ENCODE measurements at places on chromosomes 13 and 19.

GRCh38 chr19:54186351-54186750 lies 3.0 kb downstream of the MBOAT7 start:
- DNase-seq = no peak
- no peaks in the 10 kb centered on the region for H3K36me3 ChIP-seq
- H3K27me3 ChIP-seq = no peaks in the 10 kb centered on the region
- H3K27ac ChIP-seq = no peak overlapping the region
- no peak overlapping the region for H3K4me3 ChIP-seq

DNA sequence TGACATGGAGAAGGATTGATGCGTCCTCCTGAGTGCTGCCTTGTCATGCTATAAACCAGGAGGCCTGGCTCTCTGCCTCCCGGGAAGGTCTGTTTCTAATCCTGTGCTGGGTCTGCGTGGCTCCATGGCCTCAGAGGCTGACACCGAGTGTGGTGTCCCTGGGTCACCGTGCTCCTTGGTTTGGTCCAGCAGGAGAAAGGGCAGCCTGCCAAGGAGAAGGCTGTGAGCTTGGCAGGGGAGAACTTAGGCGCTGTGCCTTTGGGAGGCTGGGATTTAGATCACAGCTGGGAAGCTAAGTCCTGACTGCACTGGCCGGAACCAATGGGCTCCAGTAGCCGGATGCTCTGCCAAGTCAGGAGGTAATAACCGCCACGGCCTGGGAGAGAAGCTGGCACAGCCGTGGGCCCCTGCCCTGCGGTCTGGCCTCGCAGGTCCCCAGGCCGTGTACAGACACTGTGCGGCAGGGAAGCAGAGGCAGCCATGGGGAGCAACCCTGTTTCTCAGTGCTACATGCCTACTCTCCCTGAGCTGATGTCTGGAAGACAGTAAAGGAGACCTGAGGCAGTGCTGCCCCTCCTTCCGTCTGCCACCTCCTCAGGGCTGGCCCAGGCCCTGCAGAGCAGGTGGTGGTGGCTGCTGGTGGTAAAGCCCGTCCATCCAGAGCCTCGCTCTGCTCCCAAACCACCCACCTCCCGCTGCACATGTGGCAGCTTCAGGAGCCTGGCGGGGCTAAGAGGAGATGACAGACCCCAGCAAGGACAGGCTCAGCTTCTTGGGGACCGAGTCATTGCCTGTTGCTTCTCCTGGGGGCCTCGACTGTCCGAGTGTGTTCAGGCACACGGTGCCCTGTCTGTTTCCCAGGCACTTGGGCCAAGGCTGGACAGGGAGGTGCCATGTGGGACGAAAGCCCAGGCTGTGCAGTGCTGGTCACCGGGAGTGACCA lies 44.9 kb downstream of the C13orf46 start:
- peak overlapping the region; percentile 33 for H3K27ac ChIP-seq
- DNase-seq = peak; percentile 92
- H3K27me3 ChIP-seq = no peaks in the 10 kb centered on the region
- no peaks in the 10 kb centered on the region for H3K36me3 ChIP-seq
- no peak overlapping the region for H3K4me3 ChIP-seq

DNA sequence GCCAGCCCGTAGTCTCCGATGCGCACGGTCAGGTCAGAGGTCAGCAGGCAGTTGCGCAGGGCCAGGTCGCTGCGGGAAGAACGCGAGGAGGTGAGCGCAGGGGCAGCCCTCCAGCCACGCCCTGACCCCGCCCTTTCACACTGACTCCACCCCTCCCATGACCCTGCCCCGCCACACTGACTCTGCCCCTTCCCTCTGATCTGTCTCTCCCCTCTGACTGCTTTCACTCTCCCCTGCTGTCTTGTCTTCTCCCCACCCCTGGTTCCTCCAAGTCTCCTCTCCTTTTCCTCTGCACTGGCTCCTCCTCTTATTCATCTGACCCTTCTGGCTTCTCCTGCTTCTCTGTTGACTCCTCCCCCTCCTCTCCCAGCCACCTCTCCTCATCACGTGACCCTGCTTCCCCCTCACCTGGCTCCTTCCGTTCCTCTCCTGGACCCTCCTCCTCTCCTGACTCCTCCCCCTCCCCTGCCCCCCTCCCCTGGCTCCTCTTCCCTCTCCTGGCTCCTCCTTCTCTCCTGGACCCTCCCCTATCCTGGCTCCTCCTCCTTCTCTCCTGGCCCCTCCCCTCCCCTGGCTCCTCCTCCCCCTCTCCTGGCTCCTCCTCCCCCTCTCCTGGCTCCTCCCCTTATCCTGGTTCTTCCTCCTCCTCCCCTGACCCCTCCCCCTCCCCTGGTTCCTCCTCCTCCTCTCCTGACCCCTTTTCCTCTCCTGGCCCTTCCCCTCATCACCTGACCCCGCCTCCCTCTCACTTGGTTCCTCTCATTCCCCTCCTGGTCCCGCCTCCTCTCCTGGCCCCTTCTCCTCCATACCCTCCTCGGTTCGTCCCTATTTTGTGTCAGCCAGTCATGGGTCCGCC lies 9.9 kb downstream of the LMTK3 start:
- H3K36me3 ChIP-seq = no peaks in the 10 kb centered on the region
- H3K4me3 ChIP-seq = peak overlapping the region; percentile 21
- H3K27me3 ChIP-seq = no peaks in the 10 kb centered on the region
- H3K4me1 ChIP-seq = no peaks in the 10 kb centered on the region
- DNase-seq = peak; percentile 99

DNA sequence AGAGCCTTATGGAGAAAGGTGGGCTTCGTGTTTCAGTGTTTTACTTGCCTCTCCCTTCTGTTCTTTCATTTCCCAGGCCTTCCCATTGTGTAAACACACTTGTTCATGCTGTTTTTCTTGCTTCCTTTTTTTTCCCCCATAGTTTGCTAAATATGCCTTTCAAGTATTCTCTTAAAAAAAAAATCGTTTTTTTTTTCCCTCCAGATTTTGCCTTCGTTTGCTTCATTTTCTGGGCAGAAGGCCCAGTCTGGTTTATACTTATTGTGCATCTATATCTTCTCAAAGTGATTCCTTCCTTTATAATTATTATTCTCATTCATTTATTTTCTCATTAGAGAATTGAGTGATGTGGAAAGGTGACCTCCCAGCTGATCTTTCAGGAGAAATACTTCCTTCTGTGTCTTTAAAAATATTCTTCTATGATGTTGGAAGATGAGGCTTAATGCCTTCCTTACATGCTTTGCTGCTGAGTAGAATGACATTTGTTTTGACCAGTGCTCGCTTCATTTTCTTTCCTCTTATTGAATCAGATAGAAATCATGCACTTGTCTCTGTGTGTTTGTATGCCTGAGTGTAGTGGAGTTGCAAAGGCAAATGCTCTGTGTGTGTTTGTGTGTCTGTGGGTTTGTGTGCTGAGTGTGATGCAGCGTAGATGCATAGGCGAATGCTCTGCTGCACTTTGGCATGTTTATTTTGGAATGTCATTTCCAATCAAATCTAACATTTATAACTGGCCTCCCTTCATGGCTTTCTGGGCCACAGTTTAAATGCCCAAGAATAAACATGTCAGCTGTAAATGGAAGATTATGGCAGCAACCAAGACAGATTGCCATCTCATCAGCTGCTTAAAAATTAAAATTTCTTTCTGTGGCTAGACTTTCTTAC lies 591.4 kb downstream of the FGF9 start:
- no peaks in the 10 kb centered on the region for H3K27me3 ChIP-seq
- H3K27ac ChIP-seq = no peak overlapping the region
- H3K4me3 ChIP-seq = no peak overlapping the region
- DNase-seq = no peak
- H3K4me1 ChIP-seq = no peaks in the 10 kb centered on the region
- H3K36me3 ChIP-seq = no peaks in the 10 kb centered on the region

- no peak for DNase-seq
- no peaks in the 10 kb centered on the region for H3K27me3 ChIP-seq
- no peaks in the 10 kb centered on the region for H3K4me1 ChIP-seq
- H3K4me3 ChIP-seq = no peak overlapping the region
- no peak overlapping the region for H3K27ac ChIP-seq
- H3K36me3 ChIP-seq = no peaks in the 10 kb centered on the region
Measured at GRCh38 chr13:46210362-46211083, 1.2 kb upstream of the LRRC63 start.

DNA sequence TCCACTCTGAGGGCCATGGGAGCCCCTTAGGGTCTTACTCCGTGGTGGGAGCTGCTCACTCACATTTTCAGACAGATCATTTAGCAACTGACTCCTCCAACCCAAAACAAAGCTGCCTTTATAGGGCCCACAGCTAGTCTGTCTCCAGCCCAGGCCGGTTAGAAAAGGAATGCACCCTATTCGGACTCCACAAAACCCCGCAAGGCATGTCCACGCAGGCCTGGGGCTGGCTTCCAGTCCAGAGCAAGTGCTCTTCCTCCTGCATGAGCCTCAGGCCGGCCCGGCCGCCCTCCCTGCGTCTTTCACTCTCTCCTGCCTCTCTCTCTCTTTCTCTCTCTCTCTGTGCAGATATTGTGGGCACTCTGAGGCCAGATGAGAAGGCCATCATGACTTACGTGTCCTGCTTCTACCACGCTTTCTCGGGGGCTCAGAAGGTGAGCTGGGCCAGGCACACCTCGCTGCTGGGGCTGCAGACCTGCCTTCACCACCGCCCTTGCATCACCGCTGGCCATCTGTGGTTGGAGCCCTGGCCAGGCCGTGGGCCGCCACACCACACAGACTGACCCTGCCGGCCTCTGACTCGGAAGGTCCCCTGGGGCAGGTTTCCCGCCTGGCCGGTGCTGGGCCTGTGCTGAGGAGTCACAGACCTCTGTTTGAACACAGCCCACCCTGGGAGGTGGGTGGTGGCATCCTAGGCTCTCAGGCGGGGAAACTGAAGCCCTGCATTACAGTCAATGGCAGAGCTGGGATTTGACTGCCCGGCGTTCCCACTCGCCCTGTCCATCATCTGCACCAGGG lies 33.1 kb downstream of the CAPN12 start:
- H3K36me3 ChIP-seq = peaks cover 62% of the 10 kb centered on the region
- no peaks in the 10 kb centered on the region for H3K27me3 ChIP-seq
- H3K27ac ChIP-seq = peak overlapping the region; percentile 48
- peaks cover 59% of the 10 kb centered on the region for H3K4me1 ChIP-seq
- no peak overlapping the region for H3K4me3 ChIP-seq

DNA sequence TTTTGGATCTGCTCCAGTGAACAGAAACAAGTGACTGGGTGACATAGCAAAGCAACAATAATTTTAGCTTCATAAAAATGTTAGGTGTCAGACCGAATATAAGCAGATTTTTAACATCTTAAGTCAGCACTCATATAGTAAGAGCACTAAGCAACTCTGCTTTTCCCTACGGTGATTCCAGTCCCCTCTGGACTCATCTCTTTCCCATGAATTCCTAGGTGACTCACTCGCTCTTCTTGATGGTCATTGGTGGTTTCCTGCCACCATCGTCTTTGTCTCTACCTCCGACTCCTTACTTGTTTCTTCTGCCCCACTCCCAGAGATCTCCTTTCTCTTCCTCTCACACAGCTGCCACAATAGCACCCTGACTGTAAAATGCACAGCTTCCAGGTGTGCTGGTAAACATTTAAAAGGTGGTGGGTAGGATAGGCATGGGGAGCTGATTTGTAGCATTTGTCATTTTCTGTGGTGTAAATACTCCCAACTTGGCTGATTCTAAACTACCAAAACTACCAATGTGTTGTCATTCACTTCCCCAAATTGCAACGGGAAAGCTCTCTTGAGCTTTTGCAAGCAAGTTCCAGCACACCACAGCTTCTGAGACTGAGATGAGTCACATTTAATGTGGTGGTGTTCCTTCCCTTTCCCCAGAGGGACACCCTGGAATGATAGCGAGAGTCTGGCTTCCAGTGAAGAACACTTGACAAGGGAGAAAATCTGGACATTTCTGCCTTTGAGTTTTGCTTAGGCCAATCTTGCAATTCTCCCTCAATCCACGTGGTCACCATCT lies 42.8 kb upstream of the CLDN10 start:
- H3K27ac ChIP-seq = no peak overlapping the region
- H3K36me3 ChIP-seq = no peaks in the 10 kb centered on the region
- H3K4me1 ChIP-seq = no peaks in the 10 kb centered on the region
- no peak for DNase-seq
- H3K27me3 ChIP-seq = no peaks in the 10 kb centered on the region

- H3K27ac ChIP-seq = no peak overlapping the region
- H3K36me3 ChIP-seq = no peaks in the 10 kb centered on the region
- H3K4me1 ChIP-seq = no peaks in the 10 kb centered on the region
- no peaks in the 10 kb centered on the region for H3K27me3 ChIP-seq
- H3K4me3 ChIP-seq = no peak overlapping the region
- DNase-seq = no peak
Measured at GRCh38 chr13:19596960-19597361, 35.6 kb upstream of the TPTE2 start.

DNA sequence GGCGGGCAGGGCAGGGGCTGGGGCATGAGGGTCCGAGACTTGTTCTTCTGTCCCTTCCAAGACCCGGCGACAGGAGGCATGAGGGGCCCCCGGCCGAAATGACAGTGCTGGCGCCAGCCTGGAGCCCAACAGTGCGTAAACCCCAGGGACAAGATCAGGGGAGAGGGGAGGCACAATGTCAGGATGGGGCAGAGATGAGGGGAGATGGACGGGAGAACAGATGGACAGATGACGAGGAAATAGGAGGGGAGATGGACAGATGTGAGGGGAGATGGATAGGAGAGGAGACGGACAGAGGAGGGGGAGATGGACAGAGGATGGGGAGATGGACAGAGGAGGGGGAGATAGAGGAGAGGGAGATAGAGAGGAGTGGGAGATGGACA lies 518 bp downstream of the FLT3LG start:
- no peaks in the 10 kb centered on the region for H3K27me3 ChIP-seq
- H3K27ac ChIP-seq = peak overlapping the region; percentile 90
- no peak overlapping the region for H3K4me3 ChIP-seq
- no peak for DNase-seq
- no peaks in the 10 kb centered on the region for H3K36me3 ChIP-seq

- H3K4me3 ChIP-seq = no peak overlapping the region
- no peak for DNase-seq
- no peaks in the 10 kb centered on the region for H3K36me3 ChIP-seq
- no peaks in the 10 kb centered on the region for H3K27me3 ChIP-seq
- peaks cover 45% of the 10 kb centered on the region for H3K4me1 ChIP-seq
- peak overlapping the region; percentile 52 for H3K27ac ChIP-seq
Measured at GRCh38 chr19:47176071-47176626, 45.5 kb downstream of the SAE1 start.

DNA sequence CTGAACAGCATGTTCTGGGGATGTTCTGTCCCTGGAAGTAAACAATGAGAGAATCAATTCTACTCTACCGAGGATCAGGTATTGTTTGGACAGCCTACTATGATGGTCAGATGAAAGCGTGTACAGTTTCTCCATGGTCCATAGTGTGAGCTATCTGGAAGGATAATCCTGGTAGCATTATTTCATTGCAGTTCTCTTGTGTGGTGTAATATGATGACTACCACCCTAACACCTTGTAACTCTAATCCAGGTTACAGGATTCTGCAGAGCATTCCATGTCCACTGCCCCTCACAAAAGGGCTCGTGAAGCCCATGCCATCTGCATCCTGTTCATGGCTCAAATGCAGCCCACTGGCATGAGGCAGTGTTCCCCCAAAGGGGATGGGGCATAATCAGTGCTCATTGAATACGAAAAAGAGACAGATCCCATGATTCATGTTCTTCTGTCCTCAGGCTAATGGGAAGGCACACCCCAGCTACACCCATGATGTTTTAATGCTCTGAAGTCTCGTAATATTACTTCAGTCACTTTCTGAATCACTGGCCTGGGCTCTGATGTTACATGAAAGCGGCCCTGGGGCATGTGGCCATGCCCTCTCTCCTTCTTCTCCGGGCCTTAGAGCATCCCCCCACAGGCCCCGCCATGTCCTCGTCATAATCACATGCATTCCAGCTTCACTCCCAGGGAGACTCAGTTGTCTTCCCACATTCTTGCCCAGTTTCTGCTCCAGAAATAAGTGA lies 68.4 kb downstream of the HSPH1 start:
- no peak for DNase-seq
- no peak overlapping the region for H3K4me3 ChIP-seq
- no peaks in the 10 kb centered on the region for H3K4me1 ChIP-seq
- no peaks in the 10 kb centered on the region for H3K27me3 ChIP-seq
- no peak overlapping the region for H3K27ac ChIP-seq
